ENCODE measurements at places on chromosomes 1 and 21.

DNA sequence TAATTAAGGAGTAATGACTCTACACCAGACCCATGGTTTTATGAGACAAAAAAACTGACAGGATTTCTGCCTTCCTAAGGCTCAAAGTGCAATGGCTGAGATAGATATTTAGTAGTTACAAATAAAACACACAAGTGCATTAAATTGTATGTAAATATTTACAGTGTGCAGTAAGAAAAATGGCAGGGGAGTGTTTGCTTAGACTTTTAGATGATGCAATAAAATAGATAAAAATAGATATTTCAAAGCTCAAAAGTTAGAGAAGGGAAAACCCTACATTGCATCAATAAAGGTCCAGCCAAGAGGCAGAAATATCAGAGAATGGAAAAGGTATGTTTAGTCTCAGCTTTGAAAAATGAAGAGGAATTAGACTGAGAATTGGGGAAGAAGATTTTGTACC, 226.3 kb upstream of the FGGY start:
- no peak for DNase-seq

DNA sequence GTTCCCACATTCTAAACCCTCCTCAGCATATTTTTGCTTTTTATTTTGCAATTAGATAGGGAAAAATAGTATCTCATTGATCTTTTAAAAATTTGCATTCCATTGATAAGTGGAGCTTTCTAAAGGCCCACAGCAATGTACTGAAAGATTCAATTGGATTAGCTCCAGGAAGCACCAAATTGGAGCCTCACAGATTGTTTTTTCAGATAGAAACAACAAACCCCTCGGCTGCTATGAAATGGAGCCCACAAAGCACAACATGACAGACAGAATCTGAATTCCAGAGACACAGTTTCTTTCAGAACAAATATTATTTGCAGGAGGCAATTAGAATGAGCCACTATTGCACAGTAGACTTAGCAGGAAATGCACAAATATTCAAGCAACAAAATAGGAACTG, 58.9 kb upstream of the KIF26B start:
- DNase-seq: no peak

DNA sequence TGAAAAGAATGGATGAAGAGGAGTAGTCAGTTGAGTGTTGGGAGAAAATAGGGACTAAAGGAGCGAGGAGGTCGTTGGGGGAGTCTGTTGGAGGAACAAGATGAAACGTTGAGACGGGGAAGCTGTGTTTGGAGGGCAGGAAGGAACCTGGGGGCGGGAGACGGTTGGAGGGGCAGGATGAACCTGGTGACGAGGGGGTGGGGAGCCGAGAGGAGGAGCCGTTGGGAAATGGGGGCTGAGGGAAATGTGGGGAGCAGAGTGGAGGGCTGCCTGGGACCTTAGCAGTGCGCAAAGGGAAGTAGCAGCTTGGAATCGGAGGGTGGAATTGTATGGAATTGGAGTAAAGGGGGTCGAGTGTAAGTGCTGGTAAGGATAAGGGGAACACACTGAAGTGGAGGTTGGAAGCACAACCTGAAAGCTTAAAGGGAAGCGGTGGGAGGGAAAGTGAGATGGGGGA, 630 bp downstream of the MTF2 start:
- DNase-seq: peak; percentile 23

DNA sequence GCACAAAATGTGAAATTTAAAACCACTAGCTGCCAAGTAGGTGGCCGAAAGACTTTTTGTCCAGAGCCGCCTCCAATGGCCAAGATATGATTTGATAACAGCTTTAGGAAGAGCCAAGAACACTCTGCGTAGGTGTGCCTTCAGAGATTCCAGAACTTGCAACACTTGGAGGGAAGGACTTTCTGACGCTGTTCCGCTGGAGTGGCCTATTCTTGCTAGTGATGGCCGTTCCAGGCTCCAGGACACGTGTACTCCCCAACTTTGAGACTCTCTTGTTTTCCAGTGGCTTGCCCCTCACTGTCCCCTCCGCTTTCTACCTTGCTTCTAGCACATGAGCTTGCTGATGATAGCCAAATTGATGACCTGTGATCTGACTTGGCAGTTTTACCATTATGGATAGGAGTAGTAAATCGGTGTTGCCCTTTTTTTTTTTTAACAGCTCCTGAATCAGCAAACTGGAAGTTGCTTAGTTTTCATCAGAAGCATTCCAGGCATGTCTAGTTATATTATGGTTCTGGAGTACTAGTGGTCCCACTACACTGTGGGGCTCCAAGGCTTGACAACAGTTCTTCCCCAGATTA, 1.0 kb downstream of the PRDX6 start:
- DNase-seq: peak; percentile 47

DNA sequence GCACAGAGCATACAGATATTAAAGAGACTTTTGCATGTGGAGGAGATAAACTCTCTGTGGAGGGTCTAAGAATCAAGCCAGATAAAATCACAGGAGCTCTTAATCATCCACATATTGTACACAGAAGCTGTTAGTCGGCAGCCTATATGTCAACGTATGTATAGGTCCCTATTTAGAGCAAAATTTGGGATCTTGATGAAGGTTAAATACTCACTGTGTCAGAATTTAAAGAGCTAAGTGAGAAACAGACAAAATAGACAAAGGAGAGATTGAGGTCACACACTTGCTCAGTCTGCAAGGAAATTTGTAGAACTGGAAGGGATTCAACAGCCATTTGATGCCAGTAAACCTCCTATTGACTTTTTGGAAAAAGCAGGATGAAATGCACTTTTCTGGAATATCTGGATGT, 4.1 kb upstream of the IRF2BP2 start:
- no peak for DNase-seq

All from transverse colon (tissue), 4 donors.